ENCODE measurements at places on chromosomes 2 and 18.

DNA sequence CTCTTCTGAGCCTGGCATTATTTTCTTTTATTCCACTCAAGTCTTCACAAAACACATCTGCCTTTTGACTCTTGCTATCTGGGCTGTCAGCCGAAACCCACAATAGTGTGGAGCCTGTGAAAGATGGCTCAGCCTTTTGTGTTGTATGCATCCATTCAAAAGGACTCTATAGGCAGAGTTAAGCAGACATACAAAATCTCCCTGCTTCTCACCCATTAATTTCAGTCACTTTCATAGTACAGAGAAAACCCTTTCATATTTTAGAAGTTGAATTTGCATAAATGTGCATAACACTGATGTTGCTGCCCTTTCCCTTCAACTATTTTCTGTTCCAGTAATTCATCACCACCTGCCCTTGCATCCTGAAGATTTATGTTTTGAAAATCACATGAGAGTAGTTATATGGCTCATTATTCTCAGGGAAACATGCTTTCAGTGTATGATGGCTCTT, 154.6 kb downstream of the EVA1A start:
- DNase-seq, result no peak

DNA sequence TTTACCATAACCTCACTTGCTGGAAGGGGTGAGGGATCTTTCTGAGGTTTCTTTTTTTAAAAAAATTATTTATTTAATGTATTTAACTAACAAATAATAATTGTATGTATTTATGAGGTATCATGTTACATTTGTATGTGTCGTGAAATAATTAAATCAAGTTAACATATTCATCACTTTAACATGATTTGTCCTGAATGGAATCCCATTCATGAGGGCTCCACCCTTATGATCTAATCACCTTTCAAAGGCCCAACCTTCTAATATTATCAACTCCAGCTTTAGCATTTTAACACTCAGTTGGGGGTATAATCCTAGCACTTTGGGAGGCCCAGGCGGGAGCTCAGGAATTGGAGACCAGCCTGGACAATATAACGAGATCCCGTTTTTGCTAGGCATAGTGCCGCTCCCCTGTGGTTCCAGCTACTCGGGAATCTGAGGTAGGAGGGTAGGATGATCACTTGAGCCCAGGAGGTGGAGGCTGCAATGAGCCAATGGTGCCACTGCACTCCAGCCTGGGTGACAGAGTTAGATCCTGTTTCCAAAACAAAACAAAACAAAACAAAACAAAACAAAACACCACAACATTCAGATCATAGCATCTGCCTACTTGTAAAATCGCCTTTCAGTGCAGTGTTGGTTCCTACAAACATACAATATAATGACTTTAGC, 1.1 kb upstream of the TAF4B start:
- no peak for DNase-seq

DNA sequence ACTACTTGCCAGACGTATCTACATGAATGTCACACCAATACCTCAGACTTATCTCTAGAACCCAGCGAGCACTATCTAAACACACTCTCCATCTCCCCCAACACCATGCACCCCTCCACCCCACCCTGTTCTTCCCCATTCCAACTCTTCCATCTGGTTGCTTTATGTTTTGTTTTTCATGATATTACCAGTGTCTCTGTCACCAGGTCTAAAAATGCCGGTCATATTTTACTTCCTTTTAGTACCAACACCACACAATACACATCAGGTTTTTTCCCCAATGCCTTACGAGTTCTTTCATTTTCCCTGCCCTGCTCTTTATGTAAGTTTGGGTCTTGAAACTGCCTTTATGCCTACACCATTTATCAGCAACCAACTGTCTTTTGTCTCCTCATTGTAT, 10.2 kb upstream of the ITGA4 start:
- no peak for DNase-seq

DNA sequence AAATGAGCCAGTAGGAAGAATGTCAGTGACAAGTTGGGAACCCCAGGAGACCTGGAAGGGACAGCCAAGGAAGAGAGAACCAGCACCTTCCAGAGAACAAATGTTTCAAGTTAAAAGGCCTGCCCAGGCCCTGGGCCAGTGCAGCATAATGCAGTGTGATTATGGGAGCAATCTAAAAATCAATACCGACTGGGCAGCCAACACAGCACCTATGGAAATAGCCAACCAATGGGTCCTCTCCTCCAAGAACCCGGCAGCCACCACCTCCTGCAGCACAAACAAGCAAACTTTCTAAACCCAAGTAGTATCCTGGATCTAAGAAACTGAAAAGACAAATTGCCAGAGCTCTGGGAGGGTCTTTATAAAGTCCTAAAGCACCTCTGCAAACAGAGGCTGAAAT, 71.7 kb downstream of the CLHC1 start:
- DNase-seq, result no peak

DNA sequence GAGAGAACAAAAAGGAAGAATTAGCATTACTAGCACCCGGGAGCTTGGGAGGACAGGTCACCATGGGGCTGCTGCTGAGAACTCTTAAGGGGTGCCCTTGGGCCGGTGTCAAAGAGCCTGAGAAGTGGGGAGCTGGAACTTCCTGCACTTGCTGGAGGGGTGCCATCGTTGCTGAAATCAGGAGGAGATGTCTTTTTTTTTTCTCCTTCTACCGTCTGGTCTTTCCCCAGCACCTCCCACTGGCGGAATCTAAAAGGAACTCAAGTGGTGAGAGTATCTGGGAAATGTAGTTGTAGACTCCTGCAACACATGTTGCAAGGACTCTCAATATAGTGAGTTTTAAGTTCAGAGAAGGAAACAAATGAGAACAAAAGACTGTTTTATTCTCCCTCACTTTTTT, 6.1 kb upstream of the AMMECR1L start:
- no peak for DNase-seq

DNA sequence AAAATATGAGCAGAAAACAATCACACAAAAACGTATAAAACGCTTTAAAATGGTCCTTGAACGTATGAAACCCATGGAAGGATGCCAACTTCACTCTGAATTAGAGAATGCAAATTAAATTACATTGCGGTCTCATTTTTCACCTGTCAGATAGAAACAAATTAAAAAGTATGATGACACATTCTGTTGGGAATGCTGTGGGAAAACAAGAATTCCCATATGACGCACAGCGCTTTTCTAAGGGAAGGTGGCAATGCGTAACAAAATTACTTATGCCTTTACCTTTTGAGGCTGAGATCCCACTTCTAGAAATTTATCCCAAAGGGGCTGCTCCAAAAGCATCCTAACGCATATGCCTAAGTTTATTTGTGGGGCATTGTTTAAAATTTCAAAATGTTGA, 3.8 kb upstream of the RPS7 start:
- no peak for DNase-seq

- no peak for DNase-seq
Measured at GRCh38 chr2:215577356-215577755, 141.5 kb upstream of the FN1 start.

DNA sequence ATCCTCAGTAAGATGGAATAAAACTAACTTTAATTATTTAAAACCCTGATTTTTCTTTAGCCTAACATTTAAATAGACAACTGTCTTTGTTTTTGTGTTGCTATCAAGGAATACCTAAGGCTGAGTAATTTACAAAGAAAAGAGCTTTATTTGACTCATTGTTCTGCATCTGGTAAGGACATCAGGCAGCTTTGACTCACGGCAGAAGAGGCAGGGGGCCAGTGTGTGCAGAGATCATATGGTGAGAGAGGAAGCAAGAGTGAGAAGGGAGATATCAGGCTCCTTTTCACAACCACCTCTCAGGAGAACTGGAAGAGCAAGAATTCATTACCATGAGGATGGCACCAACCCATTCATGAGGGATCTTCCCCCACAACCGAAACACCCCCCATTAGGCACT, 64.6 kb upstream of the TFPI start:
- peak; percentile 9 for DNase-seq

GRCh38 chr2:103176294-103176915, 414.6 kb downstream of the TMEM182 start:
- no peak for DNase-seq

DNA sequence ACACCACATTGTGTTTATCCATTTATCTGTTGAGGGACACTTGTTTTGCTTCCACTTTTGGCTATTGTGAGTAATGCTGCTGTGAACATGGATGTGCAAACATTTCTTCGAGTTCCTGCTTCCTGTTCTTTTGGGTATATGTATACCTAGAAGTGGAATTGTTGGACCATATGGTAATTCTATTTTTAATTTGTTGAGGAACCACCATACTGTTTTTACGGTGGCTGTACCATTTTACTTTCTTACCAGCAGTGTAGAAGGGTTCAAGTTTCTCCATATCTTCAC, 23.1 kb downstream of the ANXA4 start:
- no peak for DNase-seq

- no peak for DNase-seq
Measured at GRCh38 chr2:236176417-236176816, 8.2 kb upstream of the GBX2 start.

- no peak for DNase-seq
Measured at GRCh38 chr2:208189810-208190503, at the start of gene C2orf80. TSS of gene C2orf80 (minus strand) at chr2:208190030. CDS start at chr2:208186986, 3,044 bp downstream.

Measured in fibroblast of gingiva (primary cell).